BE2C (cell line): ENCODE measurements at places on chromosomes 6 and 20.
A peak's percentile ranks its signal among the peaks of the same experiment; 100 is the strongest.

GRCh38 chr6:144547409-144547808, 262.3 kb downstream of the UTRN start:
- no peak for DNase-seq

GRCh38 chr6:138987080-138987642, 892 bp downstream of the REPS1 start:
- DNase-seq: peak; percentile 28

GRCh38 chr6:142707255-142707654, 237.7 kb downstream of the HIVEP2 start:
- no peak for DNase-seq

- no peak for DNase-seq
These were observed 29.3 kb downstream of the SRC start for GRCh38 chr20:37375227-37375626.

DNA sequence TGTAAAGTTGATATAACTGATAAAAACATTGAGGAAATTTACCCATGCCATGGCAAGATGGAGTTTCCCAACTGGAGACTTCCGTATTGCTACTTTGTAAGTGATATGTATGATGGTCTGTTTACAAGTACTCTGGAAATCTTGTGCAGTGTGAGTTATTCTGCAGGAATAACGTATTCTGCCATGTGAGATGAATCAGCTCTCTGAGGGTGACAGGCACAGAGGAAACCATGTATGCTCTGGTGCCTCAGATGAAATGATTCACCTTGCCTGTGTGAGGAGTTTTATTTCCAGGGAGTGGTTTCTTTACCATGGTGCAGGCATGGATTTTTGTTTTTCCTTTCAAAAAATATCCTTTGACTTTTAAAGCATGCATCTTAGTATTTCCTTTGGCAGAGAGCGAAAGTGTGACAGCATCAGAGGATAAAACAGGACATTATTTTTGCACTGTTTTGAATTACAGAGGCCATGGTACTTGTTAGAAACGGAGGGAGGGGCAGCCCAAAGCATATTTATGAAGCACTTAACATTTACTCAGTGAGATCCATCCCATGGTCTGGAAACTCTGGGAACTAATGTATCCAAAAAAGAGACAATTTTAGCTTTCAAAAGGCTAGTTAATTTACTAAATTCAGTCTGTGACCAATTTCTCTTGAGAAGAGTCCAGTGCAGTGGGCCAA, 36.0 kb upstream of the MTRF1L start:
- no peak for DNase-seq

- DNase-seq: no peak
These were observed 299.6 kb upstream of the STXBP5 start for GRCh38 chr6:146904596-146904995.

DNA sequence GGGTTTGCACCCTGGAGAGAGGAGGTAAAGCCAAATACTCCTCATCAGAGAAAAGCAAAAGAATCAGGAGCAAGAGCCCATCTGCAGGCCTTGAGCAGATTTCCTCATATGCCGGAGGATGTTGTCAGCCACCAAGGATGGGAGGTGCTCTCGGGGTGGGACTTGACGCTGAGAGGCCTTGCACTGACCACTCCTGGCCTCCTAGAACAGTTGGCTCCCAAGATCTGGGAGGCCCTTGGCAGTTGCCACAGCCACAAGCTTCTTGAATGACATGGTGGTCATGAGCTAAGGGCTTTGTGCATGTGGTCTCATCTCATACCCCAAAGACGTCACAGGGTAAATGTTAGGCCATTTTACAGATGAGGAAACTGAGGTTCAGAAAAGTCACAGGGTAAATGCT, 75.2 kb upstream of the PMEPA1 start:
- DNase-seq: no peak

- DNase-seq: no peak
These were observed 26.9 kb downstream of the RRAGD start for GRCh38 chr6:89385156-89385667.

DNA sequence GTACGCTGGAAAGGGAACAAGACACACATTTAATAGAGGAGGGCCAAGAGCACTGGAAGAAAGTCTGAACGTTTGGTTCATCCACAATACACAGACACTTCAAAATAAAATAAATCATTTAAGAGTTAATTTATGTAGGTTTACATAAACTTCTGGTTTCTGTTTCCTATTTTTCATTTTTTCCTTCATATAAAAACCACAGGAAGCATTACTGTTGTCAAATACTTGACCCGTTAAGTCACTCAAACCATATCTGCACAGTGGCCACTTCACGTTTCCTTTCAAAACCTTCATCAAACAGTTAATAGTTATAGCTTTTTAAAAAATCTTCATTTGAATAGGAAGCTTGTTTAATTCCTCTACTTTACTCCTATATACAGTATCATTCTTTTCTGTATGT, 257.6 kb upstream of the THEMIS start:
- no peak for DNase-seq

DNA sequence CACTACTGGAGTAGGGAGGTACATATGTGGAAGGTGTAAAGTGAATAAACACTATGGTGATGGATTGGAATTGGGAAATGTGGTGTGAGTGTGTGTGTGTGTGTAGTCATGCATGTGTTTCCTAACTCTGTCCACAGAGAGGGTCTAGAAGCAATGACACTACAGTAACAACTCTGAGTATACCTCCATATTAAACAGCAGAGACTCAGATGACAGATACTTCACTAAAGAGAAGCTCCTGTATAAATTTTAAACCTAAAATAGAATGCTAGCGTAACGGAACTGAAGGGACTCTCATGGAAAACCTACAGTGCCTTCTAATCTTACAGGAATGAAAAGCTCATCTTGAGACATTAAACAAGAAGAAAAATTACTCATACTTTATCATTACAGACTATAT, 150.5 kb downstream of the SLC16A10 start:
- DNase-seq: no peak

DNA sequence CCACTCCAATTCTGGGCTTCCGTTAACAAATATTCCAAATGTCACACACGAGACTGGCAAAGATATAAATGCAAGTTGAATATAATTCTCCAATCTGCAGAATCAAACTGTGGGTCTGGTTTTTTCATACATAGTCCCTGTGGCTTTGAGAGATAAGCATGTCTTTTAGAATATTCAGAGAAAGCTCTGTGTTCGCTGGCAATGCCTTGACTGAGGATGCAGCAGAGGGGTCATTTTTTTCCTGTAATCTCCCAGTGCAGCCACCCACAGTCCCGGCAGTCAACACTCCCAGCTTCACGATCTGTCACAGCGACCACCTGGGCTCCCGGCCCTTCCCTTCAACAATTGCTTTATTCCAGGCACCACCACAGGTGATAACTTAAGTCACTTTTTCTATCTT, 30.5 kb downstream of the MUC22 start:
- DNase-seq: no peak

DNA sequence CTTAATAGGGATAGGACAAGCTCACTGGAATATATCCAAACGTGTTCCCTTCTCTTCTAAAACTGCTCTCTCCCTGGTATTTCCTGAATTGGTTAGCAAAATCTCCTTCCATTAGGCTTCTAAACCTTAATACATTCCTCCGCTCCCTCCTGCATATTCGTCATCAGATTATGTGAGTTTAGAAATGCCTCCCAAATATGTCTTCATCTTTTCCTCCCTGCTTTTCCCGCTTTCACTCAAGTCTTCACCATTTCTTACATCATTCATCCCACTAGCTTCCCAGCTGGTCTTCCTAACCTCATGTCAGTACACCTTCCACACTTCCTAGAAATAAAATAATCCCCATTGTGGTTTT, 26.9 kb downstream of the SLC22A16 start:
- DNase-seq: no peak

DNA sequence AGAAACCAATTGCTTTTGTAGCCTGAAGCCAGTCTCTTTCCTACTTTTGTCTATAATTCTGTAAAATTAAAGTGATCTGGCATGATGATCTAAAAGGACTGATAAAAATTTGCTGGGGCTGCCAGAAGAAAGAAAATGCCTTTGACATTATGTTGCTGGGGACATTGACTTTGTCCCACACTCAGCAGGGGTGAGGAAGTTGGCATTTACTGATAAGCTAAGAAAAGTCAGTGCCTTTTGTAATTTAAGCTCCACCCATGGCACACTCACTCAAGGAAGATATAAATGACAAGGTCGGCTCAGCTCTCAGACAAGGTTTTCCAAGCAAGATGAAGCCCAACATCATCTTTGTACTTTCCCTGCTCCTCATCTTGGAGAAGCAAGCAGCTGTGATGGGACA, at the start of gene SEMG1:
TSS of gene SEMG1 (plus strand) at position 309 of the 400 bp plus-strand sequence. CDS start at position 330, 21 bp downstream.
- no peak for DNase-seq

- DNase-seq: no peak
These were observed 58.1 kb downstream of the CHMP4B start for GRCh38 chr20:33869283-33869682.

DNA sequence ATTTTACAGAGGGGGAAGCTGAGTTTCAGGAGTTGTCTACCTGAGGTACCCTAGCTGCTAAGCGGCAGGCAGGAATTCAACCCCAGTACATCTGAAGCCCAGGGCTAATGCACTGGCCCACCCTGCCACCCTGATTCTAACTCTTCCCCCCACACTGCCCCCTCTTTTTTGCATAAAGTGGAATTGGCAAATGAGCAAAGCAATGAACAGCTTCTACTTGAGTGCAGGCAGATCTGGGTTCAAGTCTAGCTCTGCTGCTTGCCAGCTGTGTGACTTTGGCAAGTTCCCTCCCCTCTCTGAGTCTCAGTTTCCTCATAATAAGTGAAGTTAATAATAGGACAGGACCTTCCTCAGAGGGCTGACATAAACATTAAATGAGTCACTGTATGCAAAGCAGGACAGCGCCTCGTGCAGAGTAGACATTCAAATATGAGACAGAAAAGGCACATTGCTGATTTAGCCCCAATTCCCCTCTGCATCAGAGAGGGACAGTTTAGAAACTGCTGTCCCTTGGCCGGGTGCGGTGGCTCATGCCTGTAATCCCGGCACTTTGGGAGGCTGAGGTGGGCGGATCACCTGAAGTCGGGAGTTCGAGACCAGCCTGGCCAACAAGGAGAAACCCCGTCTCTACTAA, 4.7 kb downstream of the ADA start:
- no peak for DNase-seq

- DNase-seq: no peak
These were observed 283.2 kb downstream of the EPHA7 start for GRCh38 chr6:93136111-93136510.

- no peak for DNase-seq
These were observed 57.6 kb upstream of the FOXP4 start for GRCh38 chr6:41488433-41489119.

- peak; percentile 33 for DNase-seq
These were observed at the start of gene PERP for GRCh38 chr6:138107078-138107751. Gene PERP, minus strand, starts transcription at chr6:138107419. Its CDS starts 79 bp downstream, at chr6:138107340.

GRCh38 chr6:21527731-21528130, 65.8 kb upstream of the SOX4 start:
- DNase-seq: no peak

GRCh38 chr6:57342148-57342669, 24.8 kb downstream of the PRIM2 start:
- DNase-seq: no peak

DNA sequence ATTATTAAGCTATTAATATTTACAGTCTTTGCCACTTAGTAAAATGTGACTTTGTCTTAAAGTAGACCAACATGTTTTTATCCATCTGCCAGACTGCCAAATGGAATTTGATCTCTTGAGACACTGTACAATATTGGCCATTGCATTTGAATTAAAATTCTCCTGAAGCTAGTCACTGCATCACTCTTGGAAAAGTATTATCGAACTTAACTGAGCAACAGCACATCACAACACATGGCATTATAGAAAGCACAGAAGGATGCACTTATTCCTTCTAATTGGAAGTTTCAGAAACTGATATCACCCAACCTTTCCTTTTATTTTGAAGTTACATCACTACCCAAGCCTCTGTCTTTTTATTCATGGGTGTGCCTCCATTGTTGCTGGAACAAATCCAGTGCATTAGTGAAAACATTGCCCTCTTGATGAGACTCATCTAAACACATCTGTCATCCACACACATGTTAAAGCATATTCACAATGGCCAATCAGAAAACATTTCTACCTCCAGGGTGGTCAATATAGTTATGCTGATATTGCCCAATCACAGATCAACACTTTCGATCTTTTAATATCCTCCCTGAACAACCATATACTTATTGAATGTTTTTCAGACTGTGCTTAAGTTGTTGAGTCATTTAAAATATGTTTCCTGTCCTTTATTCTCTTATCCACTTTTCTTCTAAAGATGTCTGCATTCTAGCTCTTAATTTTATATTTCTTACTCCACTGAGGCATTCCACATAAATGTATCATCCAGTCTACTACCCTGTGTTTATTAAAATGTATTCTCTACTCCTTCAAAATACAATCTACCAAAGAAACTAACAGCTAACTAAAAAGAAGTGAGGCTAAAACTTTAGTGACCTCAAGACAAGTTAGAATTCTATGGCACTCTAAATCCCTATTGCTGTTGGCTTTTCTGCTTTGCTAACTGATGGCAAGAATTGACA, 535.0 kb downstream of the RFPL4B start:
- no peak for DNase-seq

- DNase-seq: no peak
These were observed 10.8 kb upstream of the BTN3A2 start for GRCh38 chr6:26354162-26354561.

DNA sequence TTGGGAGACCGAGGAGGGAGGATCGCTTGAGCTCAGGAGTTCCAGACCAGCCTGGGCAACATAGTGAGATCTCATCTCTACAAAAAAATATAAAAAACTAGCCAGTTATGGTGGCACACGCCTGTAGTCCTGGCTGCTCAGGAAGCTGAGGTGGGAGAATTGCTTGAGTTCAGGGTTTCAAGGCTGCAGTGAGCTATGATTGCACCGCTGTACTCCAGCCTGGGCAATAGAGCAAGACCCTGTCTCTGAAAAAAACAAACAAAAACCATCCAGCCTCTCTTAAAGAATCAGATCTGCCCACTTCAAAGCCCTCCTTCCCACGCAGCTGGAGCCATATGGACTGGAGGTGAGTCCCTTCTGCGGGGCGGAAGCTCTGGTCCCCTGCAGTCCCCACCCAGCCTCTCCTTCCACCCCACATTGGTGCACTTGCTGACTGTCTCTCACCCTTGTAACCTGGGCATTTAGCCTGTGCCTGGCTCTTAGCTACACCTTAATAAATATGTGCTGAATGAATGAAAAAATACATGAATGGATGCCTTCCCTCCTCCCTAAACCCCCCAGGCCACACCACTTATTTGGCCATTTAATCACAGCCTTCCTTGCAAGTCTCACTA, 7.2 kb upstream of the PARD6B start:
- DNase-seq: no peak

- no peak for DNase-seq
These were observed 146.9 kb downstream of the TBC1D7 start for GRCh38 chr6:13181393-13181792.

- DNase-seq: no peak
These were observed 32.1 kb downstream of the PKIG start for GRCh38 chr20:44614525-44614924.

- DNase-seq: no peak
These were observed 23.5 kb downstream of the TOX2 start for GRCh38 chr20:43938017-43938655.

DNA sequence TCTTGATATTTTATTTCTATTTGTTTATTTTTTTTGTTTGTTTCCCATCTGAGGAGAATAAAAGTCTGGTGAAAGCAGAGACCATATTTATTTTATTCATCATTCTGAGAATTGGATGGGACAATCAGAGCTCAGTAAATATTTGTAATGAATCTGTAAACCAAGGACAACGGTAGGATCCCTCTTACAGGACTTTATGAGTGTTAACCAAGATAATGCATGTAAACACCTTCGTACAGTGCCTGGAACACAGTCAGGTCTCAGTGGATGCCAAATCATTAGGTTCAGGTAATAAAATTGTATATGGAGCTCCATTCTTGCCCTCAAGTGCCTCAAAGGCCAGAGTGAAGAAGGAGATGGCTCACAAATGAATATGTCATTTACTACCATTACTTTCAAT, 288.7 kb downstream of the PAX1 start:
- no peak for DNase-seq

GRCh38 chr6:11021003-11021402, 23.1 kb downstream of the ELOVL2 start:
- no peak for DNase-seq
